ENCODE measurements at places on chromosomes 7 and 10.
A peak's percentile ranks its signal among the peaks of the same experiment; 100 is the strongest.

DNA sequence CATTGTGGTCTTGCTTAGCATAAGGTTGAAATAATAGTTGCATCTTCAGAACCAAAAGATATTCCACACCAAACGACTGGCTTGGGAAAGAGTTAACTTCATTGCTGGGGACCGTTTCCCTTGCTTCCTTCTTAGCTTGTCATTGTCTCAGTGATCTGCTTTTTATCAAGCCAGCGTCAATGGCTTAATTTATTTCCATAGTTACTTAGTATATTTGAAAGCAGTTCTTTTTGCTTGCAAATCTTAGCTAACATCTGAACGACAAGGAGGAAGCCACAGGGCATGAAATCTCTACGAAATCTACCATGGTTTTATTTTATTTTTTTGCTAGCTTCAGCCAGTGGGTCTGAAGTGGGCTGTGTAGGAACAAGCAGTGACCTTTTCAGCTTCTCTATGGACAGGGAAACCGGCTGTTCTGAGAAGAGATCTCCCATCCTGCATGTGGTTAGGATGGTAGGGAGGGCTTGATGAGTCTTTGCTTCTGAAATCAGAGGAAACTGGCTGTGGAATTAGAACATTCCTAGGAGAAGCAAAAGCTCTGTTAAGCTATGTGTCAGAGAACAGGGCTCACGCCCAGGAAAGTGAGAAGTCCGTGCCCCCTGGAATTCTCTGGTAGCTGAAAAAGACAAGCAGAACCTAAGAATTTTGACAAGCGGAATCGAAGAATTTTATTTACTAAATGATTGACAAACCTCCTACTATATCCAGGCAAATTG lies 8.0 kb downstream of the SLC18A2 start:
- no peak for DNase-seq

- DNase-seq, result no peak
These were observed 26.0 kb downstream of the CCM2 start for GRCh38 chr7:45026013-45026412.

GRCh38 chr10:32963096-32963495 lies 5.1 kb upstream of the ITGB1 start:
- no peak for DNase-seq

DNA sequence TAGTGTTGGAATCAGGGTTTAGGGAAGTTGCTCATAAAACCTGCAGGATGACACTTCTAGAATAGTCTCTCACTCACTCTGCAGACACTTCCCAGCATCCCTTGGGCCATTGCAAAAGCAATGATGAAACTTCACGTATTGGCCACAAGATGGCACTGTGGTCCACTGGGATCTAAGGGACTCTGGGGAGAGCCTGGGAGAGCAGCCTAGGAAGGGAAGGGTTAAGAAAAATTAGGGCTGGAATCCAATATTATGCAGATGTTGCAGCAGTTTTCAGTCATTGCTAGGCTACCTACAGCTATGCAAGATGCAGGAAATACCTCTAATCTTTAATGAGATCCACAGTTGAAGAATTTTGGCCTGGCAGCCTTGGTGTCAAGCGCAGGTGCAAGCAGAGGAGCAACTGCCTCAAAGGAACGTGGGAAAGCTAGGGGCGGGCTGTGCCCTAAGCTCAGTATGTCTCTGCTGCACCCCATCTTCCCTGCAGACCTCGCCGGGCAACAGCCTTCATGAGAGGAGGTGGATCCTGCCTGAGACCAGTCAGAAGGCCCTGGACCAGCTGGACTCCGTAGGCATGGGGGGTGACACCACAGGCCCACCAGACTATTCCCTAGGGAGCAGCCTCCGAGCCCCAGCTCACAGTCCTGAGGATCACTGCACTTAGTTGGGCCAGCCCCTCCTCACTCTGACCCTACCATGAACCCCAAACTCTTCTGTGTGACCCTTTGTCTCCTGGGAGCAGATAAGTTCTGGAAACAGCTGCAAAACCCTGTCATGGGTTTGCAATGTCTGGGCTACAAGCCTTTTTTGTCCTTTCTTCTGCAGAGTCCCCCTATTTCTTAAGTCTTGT lies 127.9 kb upstream of the PRSS58 start:
- peak; percentile 46 for DNase-seq

GRCh38 chr7:142870566-142871259 lies 14.8 kb downstream of the TRPV6 start:
- DNase-seq, result no peak
